ENCODE measurements at places on chromosomes 2 and 18.

DNA sequence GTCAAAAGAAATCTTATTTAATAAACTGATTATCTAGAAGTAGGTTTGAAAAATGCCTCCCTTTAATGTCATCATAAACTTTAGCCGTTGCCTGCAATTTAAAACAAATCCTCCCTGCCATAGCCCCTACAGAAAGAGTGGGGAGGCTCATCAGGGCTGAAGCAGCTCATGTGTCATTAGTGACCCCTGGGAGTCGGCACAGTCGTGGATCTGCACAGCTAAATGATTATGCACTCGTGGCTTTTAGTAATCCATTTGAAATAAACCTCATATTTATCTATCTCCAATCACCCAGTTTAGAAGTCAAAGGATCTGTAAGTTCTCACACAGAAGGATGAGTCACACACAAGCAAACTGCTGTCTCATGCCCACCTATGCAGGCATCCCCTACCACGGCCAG, 277.3 kb downstream of the SS18 start:
- no peak for DNase-seq

GRCh38 chr2:9037166-9037565, 33.7 kb upstream of the MBOAT2 start:
- DNase-seq, result no peak

- no peak for DNase-seq
Observed at GRCh38 chr2:240183006-240183874, 42.8 kb upstream of the OTOS start.

DNA sequence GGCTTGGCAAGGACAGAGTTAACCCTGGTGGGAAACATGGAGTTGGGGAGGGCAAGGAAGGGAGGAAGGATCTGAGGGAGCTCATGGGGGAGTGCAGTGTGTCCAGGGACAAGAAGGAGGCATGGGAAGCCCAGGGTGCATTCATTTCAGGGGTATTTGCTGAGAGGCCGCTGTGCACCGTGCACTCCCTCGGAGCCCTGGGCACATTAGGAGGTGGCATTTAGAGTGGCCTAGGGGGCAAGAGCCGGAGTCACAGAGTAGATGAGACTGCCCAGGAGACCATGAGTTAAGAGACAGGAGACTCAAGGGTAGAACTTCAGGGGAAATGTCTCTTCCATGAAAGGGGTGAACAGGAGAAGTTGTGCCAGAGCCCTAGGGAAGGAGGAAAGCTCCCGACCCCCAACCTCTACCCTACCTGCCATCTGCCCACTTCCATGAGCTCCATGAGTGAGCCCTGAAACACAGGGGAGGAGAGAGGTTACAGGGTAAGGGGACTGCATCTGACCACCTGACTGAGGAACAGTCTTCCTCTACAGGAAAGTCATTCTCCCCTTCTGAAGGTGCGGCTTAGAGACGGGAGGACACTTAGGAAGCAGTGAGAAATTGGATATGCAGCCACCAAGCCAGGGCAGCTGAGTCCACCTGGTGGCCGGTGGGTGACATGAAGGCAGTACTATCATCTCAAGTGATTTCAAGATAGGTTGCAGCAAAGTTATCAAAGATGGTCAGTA, 58.5 kb upstream of the COPS8 start:
- peak; percentile 24 for DNase-seq

DNA sequence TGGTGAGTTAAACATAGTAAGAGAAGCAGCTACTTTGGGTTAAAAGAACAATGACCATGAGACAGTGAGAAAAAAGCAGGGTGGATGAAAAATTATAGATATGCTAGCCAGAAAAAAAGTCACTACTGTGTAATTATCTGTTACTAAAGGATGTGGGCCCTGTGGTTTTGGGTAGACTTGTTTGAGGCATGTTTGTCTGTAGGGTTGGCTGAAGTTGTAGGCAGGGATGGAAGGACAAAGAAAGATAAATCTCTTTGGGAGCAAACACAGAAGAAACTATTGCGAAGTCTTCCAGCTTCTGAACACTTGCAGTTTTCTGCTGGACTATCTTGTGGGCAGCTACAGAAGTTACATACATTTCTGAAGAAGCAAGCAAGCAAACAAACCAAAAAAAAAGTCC, 28.2 kb downstream of the RND3 start:
- no peak for DNase-seq

DNA sequence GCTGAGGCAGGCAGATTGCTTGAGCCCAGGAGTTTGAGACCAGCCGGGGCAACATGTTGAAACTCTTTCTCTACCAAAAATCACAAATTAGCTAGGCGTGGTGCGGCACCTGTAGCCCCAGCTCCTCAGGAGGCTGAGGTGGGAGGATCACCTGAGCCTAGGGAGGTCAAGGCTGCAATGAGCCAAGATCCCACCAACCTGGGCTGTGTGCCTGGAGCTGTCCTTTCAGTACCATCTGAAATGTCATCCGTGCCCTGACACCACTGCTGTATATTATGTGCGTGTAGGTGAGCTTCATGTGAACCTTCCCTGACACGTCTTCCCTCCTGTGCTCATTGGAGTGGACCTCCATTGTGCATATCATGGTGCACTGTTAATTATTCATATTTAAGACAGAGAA, 84.8 kb upstream of the HNRNPA3 start:
- DNase-seq, result no peak

DNA sequence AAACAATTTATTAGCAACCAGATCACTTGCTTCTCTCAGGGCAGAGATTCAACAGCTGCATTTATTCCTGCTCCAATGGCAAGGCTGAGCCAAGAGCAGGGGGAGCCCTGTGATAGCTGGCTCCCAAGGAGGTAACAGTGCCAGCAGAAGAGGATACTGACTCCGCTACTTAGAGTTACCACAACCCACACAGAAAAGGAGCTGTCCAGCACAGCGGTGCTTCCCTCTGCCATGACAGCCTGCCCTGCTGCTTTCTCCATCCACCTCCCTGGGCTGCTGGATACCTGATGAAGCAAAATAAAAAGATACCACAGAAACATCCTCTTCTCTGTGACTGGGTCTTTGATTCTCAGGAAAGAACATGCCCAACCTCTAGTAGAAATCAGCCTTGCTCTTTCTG, 467.2 kb downstream of the LRRTM4 start:
- no peak for DNase-seq

- no peak for DNase-seq
Observed at GRCh38 chr2:242075696-242076095, 206.2 kb downstream of the RTP5 start.

GRCh38 chr2:20185176-20186022, 39.5 kb downstream of the SDC1 start:
- DNase-seq, result no peak

GRCh38 chr2:10168221-10168620, 45.7 kb downstream of the RRM2 start:
- no peak for DNase-seq

All from NK-92 treated with Interleukin-12 subunit alpha and Interleukin-12 subunit beta, amount 100 ng/mL, for 24 hours (cell line).